Kidney (tissue), 22 donors: ENCODE measurements at places on chromosomes 13 and 19. TPM values are rescaled to one million over a fixed set of nuclear protein-coding genes. Genes with fewer than 3 reads are reported as not detected.

The ACP5 gene
- 13.8 TPM for total RNA-seq

The CCDC70 gene
- total RNA-seq: not detected

The PEG3 gene
- total RNA-seq: 8.7 TPM

DNA sequence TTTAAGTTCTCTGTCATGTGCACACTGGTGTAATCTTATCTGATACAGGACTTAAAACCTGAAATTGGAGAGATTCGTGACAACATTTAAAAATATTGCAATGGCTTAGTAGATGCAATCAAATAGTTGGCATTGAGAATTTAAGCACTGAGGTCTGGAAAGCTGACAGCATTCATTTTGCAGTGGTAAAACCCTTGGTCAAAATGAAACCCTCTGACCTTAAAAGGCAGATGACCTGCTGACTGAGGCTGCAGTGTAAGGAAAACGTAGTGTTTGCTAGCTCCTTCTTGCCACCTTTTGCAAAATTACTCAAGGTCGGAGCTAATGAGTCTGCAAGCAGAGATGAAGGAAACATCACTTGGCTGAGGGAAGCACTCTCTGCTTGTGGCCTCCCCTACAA lies 150.6 kb downstream of the KCTD12 start:
- DNase-seq: no peak
- no peaks in the 10 kb centered on the region for H3K36me3 ChIP-seq
- H3K27ac ChIP-seq: no peak overlapping the region
- H3K4me3 ChIP-seq: no peak overlapping the region
- no peaks in the 10 kb centered on the region for H3K27me3 ChIP-seq

The FXYD3 gene
- 33.7 TPM for total RNA-seq

- DNase-seq: no peak
- H3K4me1 ChIP-seq: no peaks in the 10 kb centered on the region
- H3K4me3 ChIP-seq: no peak overlapping the region
- H3K27me3 ChIP-seq: no peaks in the 10 kb centered on the region
These were observed 6.0 kb upstream of the KXD1 start for GRCh38 chr19:18551631-18552030.

The SMIM24 gene
- total RNA-seq: 49.8 TPM

The TPTE2 gene
- total RNA-seq: 0.16 TPM

GRCh38 chr19:4584670-4585460 lies 25.4 kb upstream of the SEMA6B start:
- no peaks in the 10 kb centered on the region for H3K36me3 ChIP-seq
- no peak overlapping the region for H3K27ac ChIP-seq
- no peak for DNase-seq

The POSTN gene
- 13.1 TPM for total RNA-seq

The CADM4 gene
- 25.3 TPM for total RNA-seq

GRCh38 chr13:61383111-61383510 lies 32.5 kb downstream of the PCDH20 start:
- no peaks in the 10 kb centered on the region for H3K36me3 ChIP-seq
- no peaks in the 10 kb centered on the region for H3K4me1 ChIP-seq
- H3K27me3 ChIP-seq: no peaks in the 10 kb centered on the region

- H3K4me1 ChIP-seq: no peaks in the 10 kb centered on the region
- no peak overlapping the region for H3K27ac ChIP-seq
- H3K4me3 ChIP-seq: no peak overlapping the region
- no peaks in the 10 kb centered on the region for H3K36me3 ChIP-seq
These were observed 47.4 kb upstream of the PCDH9 start for GRCh38 chr13:67277581-67277980.

DNA sequence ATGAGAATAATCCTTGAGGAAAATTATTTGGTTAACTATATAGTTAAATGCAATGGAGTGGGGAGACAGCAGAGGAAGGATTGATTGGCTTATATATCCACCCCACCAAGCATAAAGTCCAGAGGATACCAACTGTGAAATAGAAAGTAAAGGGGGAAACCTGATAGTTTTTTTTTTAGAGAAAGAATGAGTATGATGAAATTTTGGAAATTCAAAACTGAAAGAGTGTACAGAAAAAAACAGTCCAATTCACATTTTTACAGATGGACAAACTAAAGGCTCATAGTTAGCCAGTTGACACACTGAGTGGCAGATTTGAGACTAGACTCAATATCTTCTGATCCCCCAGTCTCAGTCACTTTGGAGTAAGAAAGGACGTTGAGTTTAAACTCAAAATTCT lies 51.1 kb downstream of the FNDC3A start:
- no peak overlapping the region for H3K4me3 ChIP-seq
- no peak for DNase-seq
- no peaks in the 10 kb centered on the region for H3K4me1 ChIP-seq
- no peaks in the 10 kb centered on the region for H3K27me3 ChIP-seq

The GTF2F1 gene
- total RNA-seq: 61.7 TPM

DNA sequence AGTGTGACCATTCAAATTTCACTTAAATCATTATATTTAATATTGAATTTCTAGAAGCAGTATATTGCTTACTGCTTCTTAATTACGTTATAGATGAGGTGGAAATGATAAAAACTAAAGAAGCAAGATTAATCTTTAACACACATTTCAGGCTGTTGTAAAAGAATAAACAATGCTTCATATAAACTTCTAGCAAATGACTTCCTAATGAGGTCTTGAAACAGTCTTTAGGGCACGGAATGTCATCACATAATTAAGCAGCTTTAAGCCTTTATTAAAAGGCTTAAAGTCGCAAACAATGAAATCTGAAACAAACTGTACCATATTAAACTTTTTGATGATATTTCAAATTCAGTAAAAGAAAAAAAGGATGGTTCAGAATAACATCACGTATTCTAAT lies 1.9 kb downstream of the SLITRK6 start:
- H3K4me1 ChIP-seq: no peaks in the 10 kb centered on the region
- H3K27me3 ChIP-seq: no peaks in the 10 kb centered on the region
- no peak overlapping the region for H3K4me3 ChIP-seq
- DNase-seq: no peak

The TJP3 gene
- 26.5 TPM for total RNA-seq

- H3K36me3 ChIP-seq: no peaks in the 10 kb centered on the region
- peaks cover 11% of the 10 kb centered on the region for H3K4me1 ChIP-seq
- no peak for DNase-seq
- H3K4me3 ChIP-seq: peak overlapping the region; percentile 67
- H3K27me3 ChIP-seq: no peaks in the 10 kb centered on the region
These were observed 1.0 kb upstream of the CEACAM1 start for GRCh38 chr19:42529248-42529764.

DNA sequence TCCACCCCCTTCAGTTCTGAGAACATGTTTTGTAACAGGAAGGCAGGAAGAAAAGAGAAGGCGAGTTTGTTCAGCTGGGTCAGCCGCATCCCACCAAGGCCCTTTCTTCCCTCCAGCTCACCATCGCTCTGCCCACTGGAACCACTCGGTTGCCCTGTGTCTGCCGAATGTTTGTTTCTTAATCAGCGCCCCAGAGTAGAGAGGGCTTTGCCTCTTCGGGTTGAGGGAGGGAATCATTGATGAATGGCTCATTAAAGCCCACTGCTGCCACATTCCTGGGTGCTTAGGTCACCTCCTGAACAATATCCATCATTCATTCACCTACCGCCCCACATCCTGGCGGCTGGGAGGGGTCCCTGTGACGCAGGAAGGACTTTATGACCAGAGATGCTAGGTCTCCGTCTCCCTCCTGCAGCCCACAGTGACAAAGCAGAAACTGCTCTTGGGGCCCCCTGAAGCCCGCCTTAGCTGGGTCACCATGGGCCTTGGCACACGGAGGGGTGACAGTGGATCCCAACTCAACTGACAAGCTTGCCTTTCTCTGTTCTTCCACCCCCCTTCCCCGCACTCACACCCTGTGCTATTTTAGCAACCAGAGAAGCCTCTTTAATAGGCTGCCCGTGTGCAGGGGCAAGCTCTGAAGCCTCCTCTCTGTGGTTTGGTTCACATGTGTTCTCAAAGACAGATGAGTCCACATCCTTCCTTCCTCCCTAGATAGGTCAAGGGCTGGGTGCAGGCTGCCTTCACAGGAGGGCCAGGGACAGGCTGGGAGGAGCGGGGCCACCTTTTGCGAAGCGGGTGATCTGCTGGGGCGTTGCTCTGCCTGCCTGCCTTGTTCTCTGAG lies 46.2 kb downstream of the ACTN4 start:
- peak overlapping the region; percentile 96 for H3K27ac ChIP-seq
- no peak for DNase-seq
- peaks cover 13% of the 10 kb centered on the region for H3K36me3 ChIP-seq
- H3K4me1 ChIP-seq: peaks cover 79% of the 10 kb centered on the region

The NDFIP2 gene
- 52.2 TPM for total RNA-seq

DNA sequence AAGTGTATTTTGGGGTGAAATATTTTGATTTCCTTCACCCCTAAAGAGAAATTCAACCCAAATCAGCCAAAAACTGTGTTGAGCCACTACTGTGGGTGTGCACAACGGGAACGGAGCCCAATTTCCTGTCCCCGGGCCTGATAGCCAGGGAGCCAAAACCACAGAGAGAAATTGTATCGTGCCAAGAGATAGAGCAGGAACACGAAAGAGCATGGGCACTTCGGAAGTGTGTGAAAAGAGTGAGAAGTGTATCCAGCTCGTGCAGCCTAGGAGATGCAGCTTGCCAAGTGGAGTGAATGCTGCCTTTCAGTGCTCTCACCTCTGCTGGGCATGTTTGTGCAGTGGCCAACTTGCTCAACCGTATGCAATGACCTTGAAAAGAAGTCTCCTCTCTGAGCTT lies 19.4 kb upstream of the PLEKHF1 start:
- no peaks in the 10 kb centered on the region for H3K36me3 ChIP-seq
- no peak for DNase-seq
- no peaks in the 10 kb centered on the region for H3K27me3 ChIP-seq
- H3K4me3 ChIP-seq: no peak overlapping the region
- H3K4me1 ChIP-seq: no peaks in the 10 kb centered on the region

- no peaks in the 10 kb centered on the region for H3K36me3 ChIP-seq
- H3K27me3 ChIP-seq: no peaks in the 10 kb centered on the region
- DNase-seq: no peak
These were observed 61.2 kb upstream of the TM9SF2 start for GRCh38 chr13:99439850-99440604.

DNA sequence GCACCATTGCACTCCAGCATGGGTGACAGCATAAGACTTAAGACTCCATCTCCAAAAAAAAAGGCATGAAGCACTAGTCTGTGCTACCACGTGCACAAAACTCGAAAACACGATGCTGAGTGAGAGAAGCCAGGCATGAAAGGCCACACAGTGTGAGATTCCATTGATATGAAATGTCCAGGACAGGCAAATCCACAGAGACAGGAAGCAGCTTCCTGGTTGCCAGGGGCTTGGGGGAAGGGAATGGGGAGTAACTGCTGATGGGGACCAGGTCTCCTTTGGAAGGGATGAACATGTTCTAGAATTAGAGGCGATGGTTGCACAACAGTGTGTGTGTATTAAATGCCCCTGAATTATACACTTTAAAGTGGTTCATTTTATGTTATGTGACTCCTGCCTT lies 15.9 kb upstream of the JUND start:
- no peak for DNase-seq
- no peaks in the 10 kb centered on the region for H3K27me3 ChIP-seq
- H3K27ac ChIP-seq: no peak overlapping the region
- no peak overlapping the region for H3K4me3 ChIP-seq

- DNase-seq: no peak
- no peak overlapping the region for H3K27ac ChIP-seq
- H3K36me3 ChIP-seq: no peaks in the 10 kb centered on the region
- no peaks in the 10 kb centered on the region for H3K4me1 ChIP-seq
These were observed 1666.0 kb downstream of the EFNB2 start for GRCh38 chr13:104869501-104869900.

GRCh38 chr19:41837981-41838708 lies 6.3 kb downstream of the LYPD4 start:
- no peak for DNase-seq
- no peaks in the 10 kb centered on the region for H3K27me3 ChIP-seq
- H3K36me3 ChIP-seq: no peaks in the 10 kb centered on the region
- H3K4me3 ChIP-seq: no peak overlapping the region

DNA sequence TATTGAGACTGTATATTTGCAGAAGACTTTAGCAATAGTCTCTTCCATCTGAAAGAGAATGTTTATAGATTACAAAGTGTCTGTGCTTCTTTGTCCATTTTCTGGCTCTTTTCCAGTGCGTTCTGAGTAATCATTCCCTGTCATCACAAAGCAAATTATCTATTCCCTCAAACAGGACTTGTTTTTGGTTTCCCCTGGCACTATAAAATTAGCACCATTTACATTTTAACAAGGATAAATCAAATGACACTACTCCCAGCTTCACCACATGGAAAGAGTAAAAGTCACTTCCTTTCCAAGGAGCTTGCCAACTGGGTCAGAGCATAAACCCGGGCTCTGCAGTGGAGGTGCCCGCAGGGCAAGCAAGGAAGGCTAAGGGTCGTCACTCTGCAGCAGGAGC lies 88.1 kb downstream of the SHISA2 start:
- no peak overlapping the region for H3K27ac ChIP-seq
- H3K27me3 ChIP-seq: no peaks in the 10 kb centered on the region
- no peak for DNase-seq
- no peaks in the 10 kb centered on the region for H3K36me3 ChIP-seq
- no peak overlapping the region for H3K4me3 ChIP-seq

The FOSB gene
- 0.98 TPM for total RNA-seq
